ENCODE measurements at places on chromosomes 16 and 17. TPM values are rescaled to one million over a fixed set of nuclear protein-coding genes. Genes with fewer than 3 reads are reported as not detected.

The PROCA1 gene
- polyA plus RNA-seq: 2.2 TPM

The NAGLU gene
- 13.7 TPM for polyA plus RNA-seq

The SECTM1 gene
- 2.5 TPM for polyA plus RNA-seq

The MSLN gene
- polyA plus RNA-seq: not detected

All from right cardiac atrium (tissue), 5 donors.